ENCODE measurements at places on chromosomes 1 and 21.

GRCh38 chr1:39063191-39063590, 37.0 kb downstream of the NDUFS5 start:
- no peak for DNase-seq

DNA sequence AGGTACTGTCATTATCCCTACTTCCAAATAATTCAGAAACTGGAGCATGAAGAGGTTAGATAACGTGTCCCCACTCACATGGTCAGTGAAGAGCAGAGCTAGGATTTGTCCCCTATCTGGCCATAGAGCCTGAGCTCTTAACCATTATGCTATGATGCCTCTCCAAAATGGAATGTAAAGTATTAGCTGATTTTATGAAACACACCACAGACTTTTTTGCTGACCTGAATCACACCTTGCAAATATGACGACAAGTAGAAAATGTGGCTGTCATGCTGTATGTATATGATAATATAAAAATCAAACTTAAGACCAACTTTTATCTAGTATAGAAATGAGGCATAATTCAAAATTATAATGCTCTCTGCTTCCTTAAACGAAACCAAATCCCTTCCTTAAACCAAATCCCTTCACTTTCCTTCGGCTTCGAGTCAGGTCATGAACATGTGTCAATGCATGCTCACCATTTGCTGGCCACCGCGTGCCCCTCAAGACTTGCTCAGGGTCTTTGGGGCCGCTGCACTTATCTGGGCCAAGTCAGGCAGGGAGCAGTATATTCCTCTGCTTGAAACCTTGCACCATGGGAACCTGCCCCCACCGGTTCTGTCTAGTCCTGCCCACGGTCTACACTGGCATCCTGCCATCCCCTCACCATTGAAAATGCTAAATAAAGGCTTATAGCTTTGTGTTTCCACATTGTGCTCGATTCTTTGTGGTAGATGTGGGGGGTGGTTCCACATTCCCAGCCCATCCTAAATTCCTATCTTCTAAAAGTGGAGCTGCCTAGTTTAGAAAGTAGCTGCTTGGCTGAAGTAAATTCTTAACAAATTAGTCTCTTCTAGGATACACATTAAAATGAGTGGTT, 1.6 kb upstream of the TMCC2 start:
- no peak for DNase-seq

DNA sequence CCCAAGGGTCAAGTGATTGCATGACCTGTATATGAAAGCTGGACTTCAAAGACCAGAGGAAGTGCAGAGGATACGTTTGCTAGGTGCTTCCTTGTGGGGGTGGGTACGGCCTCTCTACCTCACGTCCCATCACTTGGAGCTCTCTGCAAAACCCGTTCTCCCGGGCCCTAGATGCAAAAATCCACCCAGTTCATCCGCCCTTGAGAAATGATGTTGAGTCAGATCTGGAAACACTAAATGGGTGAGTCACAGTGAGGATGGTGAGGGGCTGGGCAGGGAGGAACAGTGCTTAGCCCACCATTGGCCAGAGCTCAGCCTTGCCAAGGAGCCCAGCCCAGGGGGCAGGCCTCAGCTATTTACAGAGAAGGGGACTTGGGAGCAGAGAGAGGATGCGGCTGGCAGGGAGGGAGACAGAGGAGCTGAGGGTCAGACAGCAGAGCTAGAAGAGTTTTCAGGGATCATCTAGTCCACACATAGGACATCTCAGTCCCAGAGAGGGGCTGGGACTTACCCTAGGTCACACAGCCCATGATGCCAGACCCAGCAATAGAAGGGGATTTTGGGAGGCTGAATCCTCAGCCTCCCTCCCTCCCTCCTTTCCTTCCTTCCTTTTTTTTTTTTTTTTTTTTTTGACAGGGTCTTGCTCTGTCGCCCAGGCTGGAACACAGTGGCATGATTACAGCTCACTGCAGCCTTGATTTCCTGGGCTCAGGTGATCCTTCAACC, 14.6 kb downstream of the ARHGEF10L start:
- no peak for DNase-seq

DNA sequence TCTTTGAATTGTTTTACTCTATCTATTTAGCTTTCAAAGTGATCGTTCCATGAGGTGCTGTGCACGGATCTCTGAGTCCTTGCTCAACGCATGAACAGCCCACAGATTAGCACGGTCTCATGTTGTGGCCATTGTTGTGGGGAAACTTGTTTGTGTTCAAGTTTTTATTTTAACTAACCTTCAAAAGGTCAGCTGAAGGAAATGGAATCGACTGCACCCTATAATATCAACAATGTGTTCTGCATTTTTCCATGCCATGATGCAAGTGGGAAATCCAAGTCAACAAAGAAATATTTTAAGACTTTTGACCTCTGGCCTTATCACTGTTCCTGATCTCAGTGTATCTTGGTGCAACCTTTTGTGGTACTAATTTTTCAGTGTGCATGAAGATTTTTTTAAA, 6.1 kb downstream of the SH2D1B start:
- DNase-seq, result no peak

GRCh38 chr1:93415296-93415695, 32.6 kb upstream of the FNBP1L start:
- DNase-seq, result no peak

DNA sequence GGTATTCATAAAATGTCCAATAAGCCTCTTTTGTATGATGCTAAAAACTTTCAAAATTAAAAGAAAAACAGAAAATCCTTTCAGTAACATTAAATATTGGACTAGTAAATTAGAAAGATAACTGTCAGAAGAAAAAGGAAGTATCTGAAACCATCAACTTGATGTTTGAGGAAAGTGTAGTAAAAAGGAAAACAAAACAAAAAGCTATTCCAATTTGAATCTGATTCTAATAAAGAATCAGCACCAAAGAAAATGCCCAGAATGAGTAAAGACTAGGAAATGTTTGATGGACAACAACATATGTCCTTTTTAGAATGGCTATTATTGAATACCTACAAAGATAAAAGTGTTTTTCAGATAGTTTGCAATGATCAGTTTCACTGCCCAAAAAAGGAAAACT, 79.9 kb upstream of the RBM34 start:
- DNase-seq, result no peak

DNA sequence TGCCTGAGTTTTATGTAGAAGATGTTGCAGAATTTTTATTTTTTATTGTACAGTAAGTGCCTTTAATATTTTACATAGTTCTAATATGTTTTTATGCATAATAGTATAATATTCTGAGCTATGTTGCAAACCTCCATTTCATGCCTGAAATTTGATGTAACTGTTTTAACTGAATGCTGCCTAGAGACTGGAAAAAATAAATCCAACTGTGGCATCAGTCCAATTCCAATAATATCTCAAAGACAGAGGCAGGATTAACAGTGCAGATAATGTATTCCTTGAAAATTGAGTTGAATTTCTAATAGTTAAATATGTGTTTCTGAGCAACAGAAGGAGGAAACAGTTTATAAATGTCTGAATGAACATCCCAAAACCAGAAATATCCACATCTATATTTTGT, 61.1 kb upstream of the KIF1B start:
- no peak for DNase-seq

DNA sequence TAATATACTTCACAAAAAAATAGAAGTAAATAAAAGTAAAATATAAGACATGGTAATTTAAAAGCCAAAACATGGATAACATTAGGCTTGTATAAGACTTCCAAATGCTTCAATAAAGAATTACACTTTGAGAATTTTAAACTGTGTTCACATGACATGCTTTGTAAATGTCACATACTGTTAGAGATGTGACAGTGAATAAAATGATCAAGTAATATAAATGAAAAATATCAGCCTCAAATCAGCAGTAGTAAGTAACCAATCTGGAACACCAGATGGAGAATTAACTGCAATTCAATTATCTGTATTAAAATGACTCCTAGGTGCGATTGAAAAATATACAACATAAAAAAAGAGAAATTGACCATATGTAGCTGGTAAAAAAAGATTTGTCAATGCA, 1260.8 kb downstream of the BRINP3 start:
- DNase-seq, result no peak

DNA sequence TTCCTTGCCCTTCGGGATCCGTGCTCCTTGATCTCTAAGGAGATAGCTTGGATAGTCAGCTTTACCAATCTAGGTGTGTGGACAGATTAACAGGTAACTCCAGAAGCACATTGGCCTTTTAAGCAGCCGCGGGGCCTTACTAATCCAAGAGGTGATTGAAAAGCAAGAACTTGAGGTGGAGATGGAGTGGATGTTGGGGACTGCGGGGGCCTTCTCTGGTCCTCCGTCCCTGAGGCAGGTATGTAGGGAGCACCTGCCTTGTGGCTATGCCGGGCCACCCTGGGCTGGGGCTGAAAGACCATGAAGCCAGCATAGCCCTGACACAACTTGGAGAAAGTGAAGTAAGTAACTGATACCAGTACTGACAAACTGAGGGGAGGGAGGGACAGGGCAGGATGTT, 10.6 kb downstream of the SOX13 start:
- DNase-seq, result no peak

DNA sequence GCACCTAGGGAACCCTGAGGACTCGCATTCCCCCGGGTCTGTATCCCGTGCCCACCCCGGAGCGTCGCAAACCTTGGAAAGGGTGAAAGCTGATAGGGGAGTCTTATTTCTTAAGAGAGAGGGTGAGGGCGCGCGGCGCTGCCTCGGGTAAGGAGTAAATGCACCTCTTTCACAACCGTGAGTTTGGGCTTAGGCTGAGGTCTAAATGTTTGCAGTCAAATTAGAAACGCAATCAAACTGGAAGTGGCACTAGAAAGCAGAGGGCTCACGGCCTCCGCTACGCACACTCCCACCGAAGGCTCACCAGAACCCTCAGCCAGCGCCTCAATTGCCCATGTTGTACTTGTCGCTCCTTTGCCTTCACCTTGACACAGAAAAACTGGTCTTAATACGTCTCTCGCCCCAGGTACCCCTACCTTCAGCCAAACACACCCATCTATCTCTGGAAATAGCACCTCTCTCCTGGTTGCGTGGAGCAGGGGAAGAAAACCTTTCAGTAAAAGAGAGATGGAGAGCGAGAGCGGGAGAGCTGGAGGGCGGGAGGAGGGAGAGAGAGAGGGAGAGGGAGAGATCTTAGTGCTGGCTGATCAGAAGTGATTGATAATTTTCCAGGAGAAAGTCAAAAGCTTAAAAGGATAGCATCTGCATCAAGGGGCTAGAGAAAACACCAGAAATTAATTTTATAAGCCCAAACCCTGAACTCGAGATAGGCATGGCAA, 1.7 kb upstream of the HLX start:
- no peak for DNase-seq

DNA sequence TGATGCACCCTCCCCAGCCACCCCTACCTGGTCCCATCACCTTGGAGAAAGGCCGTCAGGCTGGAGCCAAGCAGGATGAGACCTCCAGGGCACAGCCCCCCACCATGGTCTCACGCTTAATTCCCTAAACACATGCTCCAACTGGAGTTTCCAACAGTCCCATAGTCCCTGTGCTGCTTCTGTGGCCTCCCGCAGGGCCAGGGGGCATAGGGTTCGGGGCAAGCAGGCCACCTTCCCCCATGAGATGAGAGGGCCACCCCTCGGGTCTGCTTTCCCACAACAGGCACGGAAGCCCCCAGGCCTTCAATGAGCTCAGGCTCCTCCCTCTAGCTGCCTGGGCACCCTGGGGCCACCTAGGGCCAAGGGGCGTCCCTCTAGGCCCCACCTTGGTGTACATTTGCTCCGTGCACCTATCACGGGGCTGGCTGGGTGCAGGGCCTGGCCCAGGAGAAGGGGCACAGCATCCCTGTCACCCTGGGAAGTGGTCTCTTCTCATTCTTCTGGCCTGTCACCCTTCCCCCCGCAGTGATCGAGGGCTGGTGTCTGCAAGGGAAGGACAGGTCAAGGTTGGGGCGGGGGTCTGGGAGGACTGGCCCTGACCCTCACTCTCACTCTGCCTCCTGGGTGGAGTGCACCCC, 42.4 kb downstream of the TRIM11 start:
- DNase-seq, result no peak

GRCh38 chr21:33973268-33973667, 57.7 kb upstream of the ATP5PO start:
- DNase-seq, result no peak

- DNase-seq, result no peak
Observed at GRCh38 chr21:38850277-38850951, 44.7 kb downstream of the ETS2 start.
